Stimulated activated CD8-positive, alpha-beta memory T cell treated with anti-CD3 and anti-CD28 coated beads, Interleukin-15, amount 100 ng/mL, for 4 hours (primary cell): ENCODE measurements at places on chromosomes 12 and 14.

DNA sequence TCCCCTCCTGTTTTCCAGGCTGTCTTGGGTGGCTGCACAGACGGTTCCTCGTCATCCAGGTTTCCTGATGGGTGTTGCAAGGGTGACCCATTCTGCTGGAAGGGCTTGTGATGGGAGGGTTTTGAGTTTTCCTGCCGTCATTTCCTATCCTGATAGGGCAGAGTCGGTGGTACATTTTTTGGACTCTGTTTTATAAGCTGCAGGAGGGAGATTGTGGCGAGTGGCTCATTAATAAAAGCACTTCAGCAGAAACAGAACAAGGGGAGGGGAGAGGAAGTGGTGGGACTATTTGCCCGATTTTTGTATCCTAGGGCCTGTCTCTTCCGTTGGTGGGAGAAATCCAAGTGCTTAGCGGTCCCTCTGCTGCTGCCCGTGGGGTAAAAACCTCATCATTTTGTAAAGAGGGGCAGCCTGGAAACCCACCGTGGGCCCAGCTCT is 40.0 kb downstream of the TSPAN9 start:
- no peak for DNase-seq

DNA sequence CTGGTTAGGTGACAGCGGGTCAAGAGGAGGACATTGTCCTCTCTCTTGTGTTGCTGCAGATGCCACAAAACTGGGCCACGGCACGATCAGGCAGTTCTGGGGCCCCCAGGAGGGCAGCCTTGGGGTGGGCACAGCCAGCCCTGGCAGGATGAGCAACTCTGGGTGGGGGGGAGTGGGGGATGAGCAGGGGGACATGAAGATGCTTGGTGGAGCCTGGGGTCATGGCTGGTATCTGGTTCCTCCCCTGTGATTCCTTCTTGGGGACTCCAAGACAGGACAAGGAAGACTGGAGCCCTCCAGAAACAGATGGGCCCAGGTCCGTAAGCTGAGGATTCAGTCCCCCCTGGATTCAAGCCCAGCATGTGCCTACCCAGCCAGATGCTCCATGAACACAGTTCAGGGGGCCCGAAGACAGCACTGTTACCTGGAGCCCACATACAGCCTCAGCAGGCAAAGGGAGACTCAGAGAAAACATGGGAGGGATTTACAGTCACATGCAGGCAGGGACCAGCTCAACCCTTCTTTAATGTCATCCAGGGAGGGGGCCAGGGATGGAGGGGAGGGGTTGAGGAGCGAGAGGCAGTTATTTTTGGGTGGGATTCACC is 10.4 kb downstream of the SERPINA1 start:
- DNase-seq: no peak

GRCh38 chr14:58963873-58964597 is 224.4 kb upstream of the DAAM1 start:
- no peak for DNase-seq

DNA sequence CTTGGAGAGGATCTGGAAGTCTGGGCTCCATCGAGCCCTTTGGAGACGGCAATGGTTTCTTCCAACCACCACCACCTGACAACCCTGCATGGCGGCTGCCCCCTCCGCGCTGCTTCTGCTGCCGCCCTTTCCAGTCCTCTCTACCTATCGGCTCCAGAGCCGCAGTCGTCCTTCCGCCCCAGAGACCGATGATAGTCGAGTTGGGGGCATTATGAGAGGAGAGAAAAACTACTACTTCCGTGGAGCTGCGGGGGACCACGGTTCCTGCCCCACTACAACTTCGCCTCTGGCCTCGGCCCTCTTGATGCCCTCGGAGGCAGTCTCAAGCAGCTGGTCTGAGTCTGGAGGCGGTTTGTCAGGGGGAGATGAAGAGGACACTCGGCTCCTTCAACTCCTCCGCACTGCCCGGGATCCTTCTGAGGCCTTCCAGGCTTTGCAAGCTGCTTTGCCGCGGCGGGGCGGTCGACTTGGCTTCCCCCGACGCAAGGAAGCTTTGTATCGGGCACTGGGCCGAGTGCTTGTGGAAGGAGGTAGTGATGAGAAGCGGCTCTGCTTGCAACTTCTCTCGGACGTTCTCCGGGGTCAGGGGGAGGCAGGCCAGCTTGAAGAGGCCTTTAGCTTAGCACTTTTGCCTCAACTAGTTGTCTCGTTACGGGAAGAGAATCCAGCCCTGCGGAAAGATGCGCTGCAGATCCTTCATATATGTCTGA is 499 bp downstream of the TOGARAM1 start:
- DNase-seq: no peak

GRCh38 chr12:33724867-33725266 is 285.2 kb upstream of the SYT10 start:
- no peak for DNase-seq

GRCh38 chr12:130788515-130788914 is 50.5 kb downstream of the STX2 start:
- DNase-seq: no peak

DNA sequence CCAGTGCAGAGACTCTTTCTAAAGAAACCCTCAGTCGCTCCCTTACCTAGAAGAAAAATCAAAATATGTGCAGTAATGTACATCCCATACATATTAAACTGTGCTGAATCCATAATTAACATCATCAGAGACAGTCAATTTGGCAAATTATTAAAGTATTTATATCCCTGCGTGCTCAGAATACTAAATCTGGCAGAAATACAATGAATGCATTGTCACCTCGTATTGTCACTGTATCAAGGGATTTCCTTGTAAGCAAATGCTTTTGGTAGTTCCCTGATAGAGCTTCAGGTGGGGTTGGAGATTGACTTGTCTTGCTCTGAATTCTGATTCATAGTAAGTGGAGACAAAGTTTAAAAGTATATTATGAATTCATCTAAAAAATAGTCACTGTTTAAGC is 319.1 kb downstream of the PPFIA2 start:
- DNase-seq: no peak

DNA sequence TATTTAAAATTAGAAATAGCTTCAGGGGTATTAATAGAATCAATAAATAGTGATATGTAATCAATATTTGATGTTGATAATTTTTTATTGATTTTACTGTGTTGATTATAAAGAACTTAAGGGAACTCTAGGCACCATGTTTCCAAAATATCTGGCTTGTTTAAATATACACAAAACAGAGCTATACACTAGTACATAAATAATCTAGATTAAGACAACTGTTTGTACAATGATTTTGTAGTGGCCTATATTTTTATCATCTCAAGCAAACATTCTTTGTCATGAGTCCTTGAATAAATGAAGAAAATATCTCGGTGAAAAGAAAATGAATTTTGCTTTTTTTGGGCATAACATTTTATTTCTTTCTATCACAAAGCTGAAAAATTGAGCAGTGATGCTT is 117.1 kb upstream of the KRR1 start:
- DNase-seq: no peak

- no peak for DNase-seq
Observed at GRCh38 chr12:39065455-39065854, 160.1 kb upstream of the CPNE8 start.

DNA sequence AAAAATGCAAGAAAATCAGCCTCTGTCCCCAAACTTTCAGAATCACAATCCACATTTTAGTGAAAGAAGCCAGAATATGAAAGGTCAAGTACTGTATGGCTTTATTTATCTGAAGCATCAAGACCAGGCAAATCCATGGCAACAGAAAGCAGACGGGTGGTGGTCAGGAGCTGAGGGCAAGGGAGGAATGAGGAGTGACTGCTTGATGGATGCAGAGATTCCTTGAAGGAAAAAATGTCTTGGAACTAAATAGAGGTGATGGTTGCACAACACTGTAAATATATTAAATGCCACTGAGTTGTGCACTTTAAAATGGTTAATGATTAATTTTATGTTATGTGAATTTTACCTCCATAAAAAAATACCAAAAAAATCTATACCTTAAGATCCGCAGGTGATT is 165.1 kb downstream of the GXYLT1 start:
- no peak for DNase-seq
